ENCODE measurements at places on chromosomes 4 and X. TPM values are rescaled to one million over a fixed set of nuclear protein-coding genes. Genes with fewer than 3 reads are reported as not detected.

- DNase-seq: no peak
These were observed 6.0 kb downstream of the PLP1 start for GRCh38 chrX:103782640-103783039.

GPAT3 gene
- 21.0 TPM for total RNA-seq

HCFC1 gene
- 41.5 TPM for total RNA-seq

GRCh38 chrX:105876658-105877057 lies 54.3 kb downstream of the NRK start:
- no peak for DNase-seq

DNA sequence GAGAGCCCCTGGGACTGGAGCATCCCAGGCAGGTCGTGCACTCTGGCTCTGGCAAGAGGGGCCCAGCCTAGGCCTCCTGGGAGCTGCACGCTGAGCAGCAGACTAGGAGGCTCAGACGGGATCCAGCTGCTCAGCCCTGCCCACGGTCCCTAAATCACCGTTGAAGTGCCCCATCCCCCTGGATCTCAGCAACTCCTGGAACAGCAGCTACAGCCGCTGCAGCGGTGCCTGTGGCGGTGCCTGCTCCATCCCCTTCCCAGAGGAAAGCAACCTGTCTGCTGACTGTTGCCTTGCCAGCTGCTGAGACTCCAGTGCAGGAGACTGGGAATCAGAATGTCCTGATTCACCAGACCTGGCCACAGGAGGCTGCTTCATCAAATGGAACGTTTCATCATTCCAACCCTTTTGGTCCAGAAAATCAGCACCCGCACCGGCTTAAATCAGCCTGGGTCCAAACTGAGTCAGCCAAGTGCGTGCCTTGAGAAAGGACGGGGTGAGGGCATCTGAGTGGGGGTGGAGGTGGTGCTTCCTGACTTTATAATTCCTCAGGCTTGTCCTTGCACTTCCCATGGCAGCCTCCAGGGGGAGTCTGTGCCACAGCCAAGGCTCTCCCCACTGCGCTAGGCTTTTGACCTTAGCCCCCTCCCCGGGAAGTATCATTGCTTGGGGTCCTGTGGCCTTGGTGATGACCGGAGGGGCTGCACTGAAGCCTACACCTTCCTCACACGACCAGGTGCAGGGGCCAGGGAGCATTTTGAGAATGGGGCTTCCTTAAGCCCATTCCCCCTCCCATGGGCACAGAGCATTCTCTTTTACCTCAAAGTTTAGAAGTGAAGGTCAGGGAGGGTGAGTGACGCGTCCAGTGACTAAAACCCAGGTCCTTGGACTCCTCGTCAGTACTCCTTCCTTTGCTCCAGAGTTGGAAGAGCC lies 6.5 kb downstream of the ZNF185 start:
- no peak for DNase-seq

DNA sequence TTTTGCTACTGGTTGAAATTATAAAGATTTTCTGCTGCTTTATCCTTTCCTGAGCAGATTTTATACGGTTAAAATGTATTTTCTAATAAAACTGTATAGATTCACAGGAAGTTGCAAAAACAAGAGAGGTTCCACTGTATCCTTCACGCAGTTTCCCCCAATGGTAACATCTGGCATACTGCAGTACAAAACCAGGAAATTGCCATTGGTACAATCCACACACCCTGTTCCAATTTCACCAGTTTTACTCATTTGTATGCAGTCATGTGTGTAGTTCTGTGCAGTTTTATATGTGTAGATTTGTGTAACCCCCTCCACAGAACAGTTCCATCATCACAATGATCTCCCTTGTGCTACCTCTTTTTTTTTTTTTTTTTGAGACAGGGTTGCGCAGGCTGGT lies 20.0 kb downstream of the DDX3X start:
- DNase-seq: no peak

GPR34 gene
- total RNA-seq: 24.7 TPM

INTS6L gene
- 5.1 TPM for total RNA-seq

- no peak for DNase-seq
These were observed 7.8 kb upstream of the INTS6L start for GRCh38 chrX:135512508-135513129.

- DNase-seq: no peak
These were observed 75.5 kb downstream of the NSUN7 start for GRCh38 chr4:40825014-40825838.

- DNase-seq: no peak
These were observed 217.7 kb upstream of the INTU start for GRCh38 chr4:127414951-127415606.

- no peak for DNase-seq
These were observed 46.8 kb downstream of the ZNF141 start for GRCh38 chr4:384311-385010.

FABP2 gene
- total RNA-seq: not detected

SH3RF1 gene
- total RNA-seq: 19.8 TPM

DNA sequence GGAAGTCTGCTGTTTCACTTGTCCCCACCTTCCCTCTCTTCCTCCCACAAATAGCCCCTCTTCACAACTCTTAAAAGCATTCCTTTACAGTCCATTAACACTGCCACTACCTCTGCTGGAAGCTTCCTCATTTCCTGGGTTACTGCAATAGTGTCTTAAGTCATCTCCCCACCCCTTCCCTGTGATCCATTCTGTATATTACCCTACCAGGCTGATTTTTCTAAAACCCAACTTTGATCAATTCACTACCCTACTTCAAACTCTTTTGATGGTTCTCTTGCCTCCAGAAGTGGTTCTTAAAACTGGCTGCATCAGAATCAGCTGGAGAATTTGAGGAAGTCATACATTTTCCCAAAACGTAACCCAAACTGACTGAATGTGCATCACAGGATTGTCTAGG lies 8.8 kb upstream of the XIAP start:
- DNase-seq: no peak

MGAT4D gene
- not detected for total RNA-seq

- no peak for DNase-seq
These were observed 260.4 kb downstream of the SMARCA1 start for GRCh38 chrX:129262912-129263311.

GPC3 gene
- 146 TPM for total RNA-seq
